GDM1 (cell line): ENCODE measurements at places on chromosomes 3 and 15.

DNA sequence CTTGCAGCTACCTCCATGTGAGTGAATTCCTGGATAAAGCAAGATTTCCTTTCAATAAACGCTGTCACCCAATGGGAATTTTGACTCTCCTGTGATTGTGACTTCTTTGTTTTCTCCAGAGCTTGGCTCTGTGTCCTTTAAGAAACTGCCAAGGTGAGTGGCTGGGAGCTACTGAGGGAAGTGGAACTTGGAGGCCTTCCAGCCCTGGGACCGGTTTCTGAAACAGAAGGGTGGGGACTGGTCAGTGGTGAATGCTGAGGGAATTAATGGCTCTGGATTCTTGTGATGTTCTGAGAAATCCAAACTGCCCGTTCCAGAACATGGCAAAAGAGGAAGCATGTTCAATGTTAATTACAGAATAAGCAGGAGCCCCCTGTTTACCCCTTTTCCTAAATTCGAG lies 41.1 kb upstream of the MYZAP start:
- DNase-seq, result no peak

DNA sequence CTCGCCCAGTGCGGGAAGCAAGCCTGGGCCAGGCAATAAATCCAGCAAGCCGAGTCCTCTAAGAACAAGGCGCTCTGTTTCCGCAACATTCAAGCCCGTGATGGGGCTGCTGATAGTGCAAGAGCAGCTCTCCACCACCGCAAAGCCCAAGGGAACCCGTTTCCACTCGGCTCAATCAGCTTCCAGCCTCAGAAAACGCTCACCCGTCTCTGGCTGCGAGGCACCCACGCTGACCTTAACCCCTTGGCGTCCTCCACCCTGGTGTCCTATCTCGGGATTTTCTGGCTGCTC lies 17.8 kb downstream of the SPATA12 start:
- DNase-seq, result no peak

GRCh38 chr3:115512565-115513415 lies 110.5 kb upstream of the GAP43 start:
- DNase-seq, result no peak

DNA sequence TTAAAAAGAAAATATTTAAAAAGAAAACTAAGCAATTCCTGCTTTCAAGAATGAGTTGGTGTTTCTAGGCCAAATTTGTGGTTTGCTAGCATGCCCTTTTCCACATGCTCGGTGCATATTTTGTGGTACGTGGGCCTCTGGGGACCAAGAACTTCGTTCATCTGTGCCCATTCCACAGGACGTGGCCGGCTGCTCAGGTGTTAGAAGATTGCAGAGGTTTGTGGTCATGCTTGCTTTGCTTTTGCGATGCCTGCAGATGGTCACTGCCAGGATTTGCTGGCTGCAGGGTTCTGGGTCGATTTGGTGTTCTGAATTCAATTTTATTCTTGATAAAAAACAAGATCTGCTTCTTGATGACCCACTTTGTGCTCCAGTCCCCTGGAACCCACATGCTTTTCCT lies 7.5 kb downstream of the PSTPIP1 start:
- DNase-seq, result no peak

GRCh38 chr3:126433496-126434263 lies 39.0 kb downstream of the CFAP100 start:
- DNase-seq, result no peak

- no peak for DNase-seq
Observed at GRCh38 chr3:78729946-78730345, 1037.9 kb downstream of the ROBO1 start.
